ENCODE measurements at places on chromosomes 11 and 22. TPM values are rescaled to one million over a fixed set of nuclear protein-coding genes. Genes with fewer than 3 reads are reported as not detected.
A peak's percentile ranks its signal among the peaks of the same experiment; 100 is the strongest.

DNA sequence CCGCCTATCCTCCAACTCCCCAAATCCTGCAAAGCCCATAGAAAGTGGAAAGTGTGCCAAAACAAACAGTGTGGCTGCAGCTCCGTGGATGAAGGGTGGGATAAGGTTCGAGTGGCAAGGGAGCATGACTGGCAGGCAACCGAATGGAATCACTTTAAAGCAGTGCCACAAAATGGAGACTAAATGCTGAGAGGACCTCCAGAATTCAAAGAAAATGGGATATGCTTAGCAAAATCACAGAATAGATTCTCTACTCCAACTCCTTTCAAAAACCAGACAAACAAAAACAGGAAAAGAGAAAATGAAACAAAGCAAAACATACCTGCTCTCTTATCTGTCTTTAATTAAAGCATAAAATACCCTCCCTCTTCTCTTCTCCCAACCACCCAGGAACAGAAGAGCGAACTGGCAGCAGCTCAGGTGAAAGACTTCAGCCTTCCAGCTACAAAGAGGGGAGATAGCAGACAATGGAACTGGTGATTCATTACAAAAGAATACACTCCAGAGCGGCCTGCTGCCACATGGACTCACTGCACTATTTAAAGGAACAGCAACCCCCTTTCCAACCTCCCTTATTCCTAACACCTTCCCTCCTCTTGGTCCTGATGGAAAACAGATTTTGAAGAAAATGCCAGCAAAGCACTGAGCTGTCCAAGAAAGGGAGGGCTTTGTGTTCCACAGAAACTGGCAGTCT is 118.5 kb downstream of the APOL5 start:
- H3K27me3 ChIP-seq = no peaks in the 10 kb centered on the region
- H3K27ac ChIP-seq = peak overlapping the region; percentile 97
- peaks cover 19% of the 10 kb centered on the region for H3K4me1 ChIP-seq
- H3K4me3 ChIP-seq = peak overlapping the region; percentile 48
- peaks cover 12% of the 10 kb centered on the region for H3K36me3 ChIP-seq
- DNase-seq = peak; percentile 51

DNA sequence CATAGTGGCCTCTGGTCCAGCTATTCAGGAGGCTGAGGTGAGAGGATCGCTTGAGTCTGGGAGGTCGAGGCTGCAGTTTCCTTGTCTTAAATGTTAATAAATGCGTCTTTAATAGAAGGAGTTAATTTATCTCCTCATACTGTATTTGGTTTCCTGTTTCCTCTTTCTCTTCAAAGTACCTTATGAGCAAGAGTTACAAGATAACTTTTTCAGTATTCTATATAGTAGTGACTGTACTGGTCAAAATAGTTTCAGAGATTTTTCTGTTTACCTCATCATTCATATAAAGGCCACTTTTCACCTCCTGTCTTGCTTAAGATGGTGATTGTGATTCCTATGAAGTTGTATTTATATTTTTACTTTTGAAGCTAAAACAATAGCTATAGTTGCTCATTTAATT is 50.9 kb downstream of the MCAM start:
- H3K27me3 ChIP-seq = no peaks in the 10 kb centered on the region
- H3K27ac ChIP-seq = no peak overlapping the region
- no peak overlapping the region for H3K4me3 ChIP-seq
- no peak for DNase-seq
- H3K36me3 ChIP-seq = no peaks in the 10 kb centered on the region
- no peaks in the 10 kb centered on the region for H3K4me1 ChIP-seq

DNA sequence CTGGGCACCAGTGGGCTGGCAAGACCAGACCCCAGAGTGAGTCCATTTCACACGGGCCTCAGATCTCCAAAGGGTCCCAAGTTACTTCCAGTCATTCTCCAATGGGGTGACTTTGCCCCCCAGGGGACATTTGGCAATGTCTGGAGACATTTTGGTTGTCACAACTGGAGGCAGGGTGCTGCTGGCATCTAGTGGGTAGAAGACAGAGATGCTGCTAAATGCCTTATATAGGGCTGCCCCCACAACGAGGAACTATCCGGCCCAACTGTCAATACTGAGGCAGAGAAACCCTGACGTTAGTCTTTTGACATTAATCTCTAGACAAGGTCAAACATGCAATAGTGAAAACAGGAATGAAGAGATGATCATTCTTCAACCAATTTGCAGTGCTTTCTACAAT is 6.4 kb downstream of the RTN4RL2 start:
- no peaks in the 10 kb centered on the region for H3K36me3 ChIP-seq
- DNase-seq = no peak
- no peaks in the 10 kb centered on the region for H3K27me3 ChIP-seq
- no peak overlapping the region for H3K4me3 ChIP-seq
- no peak overlapping the region for H3K27ac ChIP-seq
- H3K4me1 ChIP-seq = no peaks in the 10 kb centered on the region

DNA sequence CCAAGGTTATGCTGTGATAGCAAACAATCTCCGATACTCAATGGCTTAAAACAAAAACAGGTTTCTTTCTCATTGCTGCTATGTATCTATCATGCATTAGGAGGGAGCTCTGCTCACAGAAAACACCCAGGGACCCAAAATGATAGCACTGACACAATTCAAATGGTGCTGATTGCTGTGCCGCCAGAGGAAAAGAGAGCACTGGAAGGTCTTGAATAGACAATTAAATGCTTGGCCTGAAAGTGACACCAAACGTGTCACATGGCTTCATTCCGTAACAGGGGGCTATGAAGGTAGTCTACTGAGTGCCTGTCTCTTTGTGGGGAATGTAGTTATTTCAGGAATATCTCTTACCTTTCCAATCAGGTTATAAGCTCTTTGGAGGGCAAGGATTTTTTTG is 94.2 kb downstream of the FAR1 start:
- DNase-seq = no peak
- H3K4me3 ChIP-seq = no peak overlapping the region
- H3K27me3 ChIP-seq = no peaks in the 10 kb centered on the region
- H3K36me3 ChIP-seq = no peaks in the 10 kb centered on the region
- no peak overlapping the region for H3K27ac ChIP-seq

The XBP1 gene
- 67.6 TPM for polyA plus RNA-seq

DNA sequence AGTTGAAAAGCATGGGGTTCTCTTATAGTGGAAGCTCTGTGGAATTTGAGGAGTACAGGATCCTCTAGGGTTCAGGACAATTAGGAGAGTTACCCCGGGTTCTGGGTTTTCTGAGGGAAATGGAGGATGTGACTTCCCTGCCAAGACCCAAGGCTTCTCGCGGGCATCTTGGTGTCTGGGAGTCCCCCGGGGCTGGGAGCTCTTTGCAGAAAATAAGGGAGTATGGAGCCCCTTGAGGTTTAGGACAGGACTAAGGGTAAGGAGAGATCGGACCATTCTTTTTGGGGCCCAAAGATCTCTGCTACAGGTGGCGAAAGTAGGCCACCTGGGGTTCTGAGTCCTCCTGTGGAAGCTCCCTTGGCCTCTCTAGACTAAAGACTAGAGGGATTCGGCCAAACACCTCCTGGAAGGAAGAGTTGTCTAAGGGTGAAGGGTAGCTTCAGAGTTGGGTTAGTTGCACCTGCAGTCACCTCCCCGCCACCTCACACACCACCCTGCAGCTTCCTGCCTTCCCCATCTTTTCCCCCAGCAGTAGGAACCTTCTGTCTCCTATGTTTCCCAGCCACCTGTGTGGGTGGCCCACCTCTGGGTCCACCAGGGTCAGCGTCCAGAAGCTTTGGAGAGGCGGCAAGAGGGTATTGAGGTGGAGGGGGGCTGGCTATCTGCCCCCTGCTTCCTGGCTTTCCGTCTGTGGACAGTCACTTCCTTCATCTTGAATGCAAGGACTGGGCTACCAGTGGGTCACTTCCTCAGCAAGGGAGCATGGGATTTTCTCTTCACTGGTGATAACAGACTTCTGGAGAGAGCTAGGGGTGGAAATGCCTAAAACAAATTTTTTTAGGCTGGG is 908 bp downstream of the LIMK2 start:
- H3K36me3 ChIP-seq = no peaks in the 10 kb centered on the region
- H3K27ac ChIP-seq = peak overlapping the region; percentile 48
- peak overlapping the region; percentile 58 for H3K4me3 ChIP-seq
- no peaks in the 10 kb centered on the region for H3K27me3 ChIP-seq

The SERHL2 gene
- polyA plus RNA-seq = 3.8 TPM

DNA sequence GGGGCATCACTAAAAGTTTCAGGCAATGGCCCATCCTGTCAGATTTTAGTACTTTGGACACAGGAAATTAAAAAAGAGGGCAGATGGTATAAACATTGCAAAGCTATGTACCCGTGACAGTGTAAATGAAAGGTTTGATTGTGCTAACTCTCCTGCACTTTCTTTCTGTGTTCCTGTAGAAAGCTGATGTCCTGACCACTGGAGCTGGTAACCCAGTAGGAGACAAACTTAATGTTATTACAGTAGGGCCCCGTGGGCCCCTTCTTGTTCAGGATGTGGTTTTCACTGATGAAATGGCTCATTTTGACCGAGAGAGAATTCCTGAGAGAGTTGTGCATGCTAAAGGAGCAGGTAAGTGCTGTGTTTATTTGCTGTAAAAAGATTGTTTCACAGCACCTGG is 10.3 kb downstream of the CAT start:
- no peak for DNase-seq
- no peak overlapping the region for H3K27ac ChIP-seq
- peaks cover 44% of the 10 kb centered on the region for H3K36me3 ChIP-seq
- no peak overlapping the region for H3K4me3 ChIP-seq
